CD14-positive monocyte (primary cell): ENCODE measurements at places on chromosomes 3 and 15. TPM values are rescaled to one million over a fixed set of nuclear protein-coding genes. Genes with fewer than 3 reads are reported as not detected.
A peak's percentile ranks its signal among the peaks of the same experiment; 100 is the strongest.

The NEK10 gene
- not detected in 2 replicates for polyA plus RNA-seq

The SLC6A20 gene
- not detected for polyA plus RNA-seq

The FRG2C gene
- polyA plus RNA-seq: not detected

The GLDN gene
- polyA plus RNA-seq: 0.04 TPM in 1 of 2 replicates, not detected in the other

The TRIP4 gene
- polyA plus RNA-seq: 10.6 and 23.0 TPM in 2 replicates

The GALNT15 gene
- polyA plus RNA-seq: not detected

The FANCD2OS gene
- polyA plus RNA-seq: not detected in 2 replicates

The CCR8 gene
- not detected in 2 replicates for polyA plus RNA-seq

The CHDH gene
- polyA plus RNA-seq: not detected

GRCh38 chr15:83837945-83838571, 184.1 kb downstream of the ADAMTSL3 start:
- no peaks in the 10 kb centered on the region for H3K36me3 ChIP-seq
- H3K4me3 ChIP-seq: no peak overlapping the region
- no peak overlapping the region for H3K27ac ChIP-seq
- no peaks in the 10 kb centered on the region for H3K27me3 ChIP-seq
- DNase-seq: no peak

DNA sequence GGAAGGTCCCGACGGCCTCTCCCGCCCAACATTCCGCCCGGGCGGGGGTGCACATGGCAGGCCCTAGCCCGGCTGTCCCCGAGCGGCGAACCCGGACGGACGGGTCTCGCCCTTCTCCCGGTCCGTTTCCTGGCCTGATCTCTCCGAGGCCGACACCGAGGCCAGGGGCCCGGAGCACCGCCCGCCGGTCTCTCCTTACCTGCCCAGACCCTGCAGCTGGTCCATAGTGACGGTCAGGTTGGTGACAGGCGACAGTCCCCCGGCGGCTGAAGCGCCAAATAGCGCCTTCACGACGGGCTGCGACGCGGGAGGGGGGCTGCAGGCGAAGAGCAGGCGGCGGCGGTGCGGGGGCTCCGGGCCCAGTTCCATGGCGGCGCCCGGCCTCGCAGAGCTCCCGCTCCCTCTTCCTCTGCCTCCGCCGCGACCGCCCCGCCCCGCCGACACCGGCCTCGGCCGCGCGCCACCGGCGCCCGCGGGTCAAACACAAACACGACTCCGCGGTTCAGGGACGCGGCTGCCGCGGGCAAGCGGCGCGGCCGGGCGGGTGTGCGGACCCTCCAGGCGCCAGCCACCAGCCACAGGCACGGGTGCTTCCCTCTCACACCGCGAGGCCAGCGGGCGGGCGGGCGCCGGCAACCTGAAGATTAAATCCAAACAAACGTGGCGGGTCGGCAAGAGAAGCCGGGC, 495 bp downstream of the CDC25A start:
- H3K27me3 ChIP-seq: no peaks in the 10 kb centered on the region
- peak overlapping the region; percentile 76 for H3K4me3 ChIP-seq
- H3K4me1 ChIP-seq: peaks cover 21% of the 10 kb centered on the region
- peaks cover 9% of the 10 kb centered on the region for H3K36me3 ChIP-seq

DNA sequence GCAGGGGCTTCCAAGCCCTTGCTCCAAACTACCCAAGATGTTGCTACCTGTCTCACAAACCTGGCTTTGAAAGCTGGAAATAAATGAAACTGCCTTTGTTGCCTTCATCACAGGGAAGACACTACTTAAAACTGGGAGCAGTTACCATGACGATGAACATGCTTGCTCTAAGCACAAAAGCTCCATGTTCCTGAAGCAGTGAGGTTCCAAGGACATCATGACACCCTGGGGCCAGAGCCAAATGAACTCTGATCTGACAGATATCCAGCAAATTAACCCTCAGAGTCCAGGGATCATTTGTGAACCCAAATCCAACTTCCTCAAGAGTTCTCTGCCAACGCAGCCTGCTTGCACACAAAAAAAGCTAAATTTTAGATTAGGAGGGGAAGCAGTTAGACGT, 10.7 kb downstream of the TRAIP start:
- H3K27me3 ChIP-seq: no peaks in the 10 kb centered on the region
- peaks cover 19% of the 10 kb centered on the region for H3K36me3 ChIP-seq
- no peak overlapping the region for H3K4me3 ChIP-seq
- DNase-seq: no peak

DNA sequence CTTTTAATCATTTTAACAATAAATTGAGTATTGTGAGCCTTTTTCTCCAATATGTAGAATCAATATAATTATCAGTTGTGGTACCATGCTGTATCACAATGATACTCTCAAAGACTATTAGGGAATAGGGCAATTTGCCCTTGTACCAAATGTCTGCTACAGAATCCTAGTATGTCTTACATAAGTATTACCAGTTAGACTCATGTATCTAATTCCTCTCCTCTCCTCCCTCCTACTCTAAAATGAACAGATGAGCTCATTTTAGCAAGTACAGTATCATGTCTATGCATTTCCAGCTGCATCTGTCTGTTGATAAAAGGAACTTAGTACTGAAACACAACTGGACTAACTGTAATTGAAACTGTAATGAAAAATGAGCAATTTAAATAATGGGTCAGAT, 124.3 kb upstream of the ATP11B start:
- no peaks in the 10 kb centered on the region for H3K4me1 ChIP-seq
- H3K4me3 ChIP-seq: no peak overlapping the region
- no peak overlapping the region for H3K27ac ChIP-seq
- no peaks in the 10 kb centered on the region for H3K27me3 ChIP-seq

GRCh38 chr3:183287301-183287971, 34.4 kb downstream of the B3GNT5 start:
- H3K36me3 ChIP-seq: no peaks in the 10 kb centered on the region
- peak; percentile 79 for DNase-seq
- no peaks in the 10 kb centered on the region for H3K27me3 ChIP-seq
- peaks cover 24% of the 10 kb centered on the region for H3K4me1 ChIP-seq

GRCh38 chr15:87099916-87100315, 1020.2 kb downstream of the AGBL1 start:
- no peaks in the 10 kb centered on the region for H3K27me3 ChIP-seq
- no peak for DNase-seq
- no peak overlapping the region for H3K27ac ChIP-seq
- no peaks in the 10 kb centered on the region for H3K36me3 ChIP-seq
- no peaks in the 10 kb centered on the region for H3K4me1 ChIP-seq

DNA sequence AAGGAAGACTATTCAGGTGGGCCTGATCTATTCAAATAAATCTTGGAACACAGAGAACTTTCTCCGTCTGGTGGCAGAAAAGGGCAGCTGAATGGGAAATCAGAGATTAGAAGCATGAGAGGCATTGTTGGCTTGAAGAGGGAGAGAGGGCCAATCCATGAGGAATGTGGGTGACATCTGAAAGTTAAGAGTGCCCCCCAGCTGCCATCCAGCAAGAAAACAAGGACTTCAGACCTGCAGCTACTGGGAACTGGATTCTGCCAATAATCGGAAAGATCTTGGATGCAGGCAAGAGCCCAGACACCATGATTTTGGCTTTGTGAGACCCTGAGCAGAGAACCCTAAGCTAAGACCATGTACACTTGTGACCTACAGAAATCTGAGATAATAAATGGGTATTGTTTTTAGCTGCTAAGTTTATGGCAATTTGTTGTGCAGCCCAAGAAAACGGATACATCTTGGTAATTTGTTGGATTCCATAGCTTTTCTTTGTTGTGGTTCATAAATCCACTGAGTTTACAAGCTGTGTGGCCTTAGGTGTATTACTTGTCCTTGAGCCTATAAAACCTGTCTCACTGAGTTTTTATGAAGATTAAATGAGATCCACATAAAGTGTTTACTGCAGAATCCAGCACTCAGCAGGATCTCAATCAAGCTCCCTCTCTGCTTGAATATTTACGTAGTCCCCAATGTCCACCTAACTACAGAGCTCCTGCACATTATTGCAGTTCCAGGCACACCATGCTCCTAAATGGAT, 82.1 kb upstream of the PRTG start:
- no peak for DNase-seq
- peaks cover 3% of the 10 kb centered on the region for H3K4me1 ChIP-seq
- H3K36me3 ChIP-seq: no peaks in the 10 kb centered on the region
- no peak overlapping the region for H3K4me3 ChIP-seq
- no peak overlapping the region for H3K27ac ChIP-seq
- no peaks in the 10 kb centered on the region for H3K27me3 ChIP-seq

DNA sequence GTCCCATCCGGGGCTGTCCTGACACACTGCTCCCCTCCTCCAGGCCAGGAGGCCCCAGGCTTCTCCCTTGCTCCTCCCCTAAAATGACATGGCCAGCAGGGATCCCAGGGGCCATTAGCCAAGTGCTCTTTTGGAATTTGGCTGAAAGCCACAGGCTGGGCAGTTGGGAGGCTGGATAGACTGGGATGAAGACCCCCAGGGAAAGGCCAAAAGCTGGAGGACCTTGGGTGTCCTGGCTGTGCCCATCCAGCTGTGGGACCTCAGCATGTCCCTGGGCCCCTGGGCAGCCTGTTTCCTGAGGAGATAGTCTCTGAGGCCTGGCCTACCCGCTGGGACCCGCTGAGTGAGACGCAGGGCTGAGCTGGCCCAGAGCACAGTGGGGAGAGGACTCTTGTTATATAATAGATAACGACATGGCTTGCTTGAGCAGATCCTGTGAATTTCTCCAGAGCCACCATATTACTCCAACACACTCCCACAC, 5.7 kb upstream of the PDE8A start:
- DNase-seq: no peak
- no peak overlapping the region for H3K4me3 ChIP-seq
- no peaks in the 10 kb centered on the region for H3K36me3 ChIP-seq
- peaks cover 8% of the 10 kb centered on the region for H3K4me1 ChIP-seq
- no peak overlapping the region for H3K27ac ChIP-seq

DNA sequence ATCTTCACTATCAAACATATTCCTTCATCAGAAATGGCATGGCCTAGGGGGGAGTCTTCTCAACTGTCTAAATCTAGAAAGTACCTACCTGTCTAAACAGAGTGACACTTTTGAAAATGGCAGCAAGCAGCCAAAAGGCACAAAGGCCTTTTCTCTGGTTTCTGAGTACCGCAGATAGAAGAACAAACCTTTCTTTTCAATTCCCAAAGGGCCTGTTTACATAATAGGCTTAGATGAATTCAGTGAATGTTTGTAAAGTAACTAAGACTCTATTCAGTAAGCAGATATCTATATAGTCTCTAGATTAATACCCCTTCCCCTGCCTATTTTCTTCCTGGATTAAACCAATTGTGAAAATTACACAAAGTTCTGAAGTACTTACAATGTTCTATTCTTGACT, 7.1 kb downstream of the MYEF2 start:
- no peak overlapping the region for H3K27ac ChIP-seq
- no peaks in the 10 kb centered on the region for H3K36me3 ChIP-seq

- peaks cover 52% of the 10 kb centered on the region for H3K4me1 ChIP-seq
- peaks cover 18% of the 10 kb centered on the region for H3K36me3 ChIP-seq
- H3K27ac ChIP-seq: peak overlapping the region; percentile 46
- no peaks in the 10 kb centered on the region for H3K27me3 ChIP-seq
- no peak overlapping the region for H3K4me3 ChIP-seq
- DNase-seq: no peak
These were observed 20.7 kb downstream of the TBC1D2B start for GRCh38 chr15:78056714-78057269.

DNA sequence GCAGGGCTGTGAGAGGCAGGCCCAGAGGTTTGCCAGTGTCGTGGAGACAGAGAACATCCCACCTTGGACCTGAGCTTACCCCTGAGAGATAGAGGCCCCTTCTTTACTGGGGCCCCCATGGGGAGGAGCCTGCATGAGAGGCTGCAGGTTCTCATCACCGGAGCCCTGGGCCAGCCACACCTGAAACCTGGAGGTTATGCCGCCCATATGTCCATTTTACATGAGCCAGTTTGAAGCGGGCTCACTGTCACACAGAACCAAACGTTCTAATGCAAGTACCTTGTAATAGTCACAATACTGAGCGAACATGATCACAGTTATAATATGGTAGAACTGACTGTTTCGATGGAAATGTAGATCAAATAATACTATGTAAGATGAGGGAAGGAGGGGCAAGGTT, 6.3 kb upstream of the IQSEC1 start:
- H3K27ac ChIP-seq: no peak overlapping the region
- H3K27me3 ChIP-seq: no peaks in the 10 kb centered on the region
- peaks cover 14% of the 10 kb centered on the region for H3K4me1 ChIP-seq
- no peaks in the 10 kb centered on the region for H3K36me3 ChIP-seq
- DNase-seq: no peak

DNA sequence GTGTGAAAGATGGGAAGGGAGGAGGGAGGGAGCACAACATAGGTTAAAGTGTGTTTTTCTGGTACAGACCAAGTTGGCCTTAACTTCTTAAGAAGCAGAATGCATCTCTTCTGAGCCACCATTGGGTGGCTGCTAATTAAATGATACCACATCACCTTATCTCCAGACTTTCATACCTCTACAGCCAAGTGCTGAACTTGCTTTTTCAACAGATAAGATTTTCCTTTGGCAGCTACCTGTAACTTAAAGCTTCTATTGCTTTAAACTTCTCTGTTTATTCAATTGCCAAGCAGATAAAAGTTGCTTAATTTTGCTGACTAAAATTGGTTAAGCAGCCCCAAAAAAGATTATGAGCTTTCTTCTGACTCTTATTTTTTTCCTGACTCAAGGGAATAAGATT, 292.4 kb upstream of the SGO1 start:
- no peaks in the 10 kb centered on the region for H3K27me3 ChIP-seq
- no peak overlapping the region for H3K4me3 ChIP-seq
- no peak for DNase-seq
- no peaks in the 10 kb centered on the region for H3K4me1 ChIP-seq

DNA sequence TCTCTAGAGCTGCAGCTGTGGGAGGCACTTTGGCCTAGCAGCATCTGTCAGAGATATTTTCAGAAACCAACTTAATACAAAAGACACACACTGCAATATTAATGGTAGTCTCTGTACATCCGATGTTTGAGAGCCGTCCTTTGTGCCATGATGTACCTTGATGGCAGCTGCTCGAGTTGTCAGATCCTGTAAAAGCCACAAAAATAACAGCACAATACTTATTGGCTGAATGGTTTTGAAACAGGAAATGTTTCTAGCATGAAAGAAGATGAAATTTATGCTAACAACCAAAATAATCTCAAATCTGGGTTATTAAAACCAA, 445.5 kb upstream of the TBL1XR1 start:
- peaks cover 14% of the 10 kb centered on the region for H3K4me1 ChIP-seq
- DNase-seq: no peak
- H3K4me3 ChIP-seq: no peak overlapping the region
- H3K36me3 ChIP-seq: no peaks in the 10 kb centered on the region

GRCh38 chr3:13749063-13749764, 130.7 kb downstream of the WNT7A start:
- no peak overlapping the region for H3K27ac ChIP-seq
- H3K4me3 ChIP-seq: no peak overlapping the region
- no peak for DNase-seq
- no peaks in the 10 kb centered on the region for H3K36me3 ChIP-seq

DNA sequence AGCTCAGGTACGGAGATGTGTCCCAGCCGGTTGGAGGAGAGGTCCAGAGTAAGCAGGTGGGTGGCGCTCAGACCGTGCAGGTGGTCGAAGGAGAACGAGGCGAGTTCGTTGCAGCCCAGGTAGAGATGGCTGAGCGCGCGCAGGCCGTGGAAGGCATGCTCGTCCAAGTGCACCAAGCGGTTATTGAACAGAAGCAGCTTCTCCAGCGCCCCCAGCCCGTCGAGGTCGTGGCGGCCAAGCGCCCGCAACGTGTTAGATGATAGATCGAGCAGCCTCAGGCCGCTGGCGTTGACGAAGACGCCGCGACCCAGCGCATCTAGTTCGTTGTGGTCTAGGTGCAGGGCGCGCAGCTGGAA, 648 bp downstream of the AMIGO3 start:
- H3K27ac ChIP-seq: no peak overlapping the region
- peaks cover 10% of the 10 kb centered on the region for H3K36me3 ChIP-seq
- no peak for DNase-seq
- no peaks in the 10 kb centered on the region for H3K27me3 ChIP-seq
- peaks cover 31% of the 10 kb centered on the region for H3K4me1 ChIP-seq

GRCh38 chr3:76756577-76756976, 283.3 kb upstream of the ROBO2 start:
- H3K4me1 ChIP-seq: no peaks in the 10 kb centered on the region
- no peak overlapping the region for H3K27ac ChIP-seq
- H3K27me3 ChIP-seq: no peaks in the 10 kb centered on the region
- H3K36me3 ChIP-seq: no peaks in the 10 kb centered on the region
